ENCODE measurements at places on chromosomes 11 and 22.

DNA sequence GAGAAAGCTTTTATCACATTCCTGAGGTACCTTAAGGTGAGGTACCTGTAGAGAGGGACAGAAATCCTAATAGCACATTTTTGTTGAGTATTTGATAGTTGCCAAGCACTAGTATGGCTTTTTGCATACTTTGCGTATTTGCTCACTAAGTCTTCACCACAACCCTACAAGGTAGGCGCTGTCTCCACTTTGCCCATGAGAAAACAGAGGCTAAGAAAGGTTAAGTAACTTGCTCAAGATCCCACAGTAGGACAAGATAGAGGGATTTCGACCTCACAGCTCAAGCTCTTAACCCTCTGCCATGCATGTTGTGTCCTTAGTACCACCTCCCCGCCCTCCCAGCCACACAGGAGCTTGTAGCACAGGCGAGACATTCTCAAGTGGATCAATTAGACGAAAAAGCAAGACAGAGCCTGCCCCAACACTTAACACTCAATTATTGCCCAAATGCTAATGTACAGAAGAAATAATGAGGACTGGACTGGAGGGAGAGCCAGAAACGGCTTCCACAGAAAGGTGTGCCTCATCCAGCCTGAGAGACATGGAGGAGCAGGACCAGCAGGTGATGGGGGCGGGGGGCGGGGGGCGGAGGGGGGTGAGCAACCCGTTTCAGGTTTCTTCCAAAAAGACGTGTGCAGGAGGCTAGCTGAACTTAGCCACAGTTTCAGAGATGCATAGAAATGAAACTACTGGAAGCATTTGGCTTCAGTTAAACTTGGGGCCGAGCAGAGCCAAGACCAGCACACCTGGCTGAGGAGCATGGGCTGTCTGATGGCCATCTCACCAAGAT is 26.7 kb upstream of the CD44 start:
- DNase-seq: no peak

- no peak for DNase-seq
These were observed 1166.0 kb upstream of the CCDC90B start for GRCh38 chr11:84452211-84452610.

DNA sequence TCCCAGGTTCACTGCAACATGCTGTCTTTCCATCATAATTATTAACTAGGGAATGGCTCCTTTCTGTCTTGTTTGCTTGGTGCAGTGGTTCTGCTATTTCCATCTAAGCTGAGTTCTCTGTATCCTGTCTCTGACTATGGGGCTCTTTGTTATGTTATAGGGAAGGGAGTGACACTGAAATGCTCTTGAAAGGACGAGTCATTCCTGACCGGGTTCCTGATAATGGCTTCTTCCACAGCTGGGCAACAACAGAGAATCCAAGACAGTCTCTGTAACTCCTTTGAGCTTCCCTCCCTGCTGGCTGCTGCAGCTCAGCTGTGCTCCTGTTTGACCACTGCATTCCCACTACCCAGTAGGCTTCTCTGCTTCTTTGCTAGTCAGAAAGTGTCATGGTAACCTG is 24.1 kb downstream of the OR2AT4 start:
- no peak for DNase-seq

DNA sequence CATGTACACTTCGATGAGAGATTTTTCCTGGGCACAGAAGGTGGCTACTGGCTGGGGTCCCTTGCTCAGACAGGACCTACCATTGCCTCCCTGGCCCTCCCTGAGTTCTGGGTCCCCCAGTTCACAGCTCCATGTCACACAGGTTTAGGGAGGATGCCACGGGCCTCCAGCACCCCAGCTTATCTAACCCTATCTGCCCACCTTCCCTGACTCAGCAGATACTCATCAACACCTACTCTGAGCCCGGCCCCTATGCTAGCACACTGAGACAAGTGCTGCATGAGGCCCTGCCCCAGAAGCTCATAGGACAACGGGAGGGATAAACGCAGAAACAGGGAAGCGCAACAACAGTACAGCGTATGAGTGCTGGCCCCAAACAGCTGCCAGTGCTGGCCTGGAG is 9.6 kb downstream of the NAGA start:
- DNase-seq: no peak

DNA sequence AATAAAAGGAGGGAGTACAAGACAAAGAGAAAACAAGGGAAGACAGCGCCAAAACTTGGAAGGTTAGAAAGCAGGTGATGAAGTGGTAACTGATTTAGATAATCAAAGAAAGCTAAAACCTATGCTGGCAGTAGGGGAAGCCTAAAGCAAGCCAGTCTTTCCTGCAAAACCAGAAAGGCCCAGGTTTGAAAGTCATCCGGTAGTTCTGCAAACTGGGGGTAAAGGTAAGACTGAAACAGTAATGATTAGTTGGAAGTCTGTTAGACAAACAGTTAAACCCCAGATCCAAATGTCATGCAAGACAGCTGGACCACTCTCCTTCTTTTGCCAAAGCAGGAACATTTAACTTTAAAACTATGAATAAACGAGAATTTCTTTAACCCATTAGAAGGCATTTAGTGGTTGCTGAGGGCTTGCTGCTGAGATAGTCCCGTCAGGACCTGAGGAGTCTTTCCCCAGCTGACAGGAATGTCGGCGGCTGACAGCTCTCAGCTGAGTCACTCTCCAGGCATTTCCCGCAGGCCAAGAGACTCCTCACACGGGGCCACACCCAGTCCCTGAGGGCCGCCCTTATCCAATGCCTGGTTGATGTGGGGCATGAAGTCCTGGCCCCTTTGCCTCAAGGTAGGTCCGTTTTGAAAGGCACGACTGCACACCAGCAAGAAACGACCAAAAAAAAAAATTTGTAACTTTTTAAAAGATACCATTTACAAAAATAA is 36.3 kb upstream of the CFAP300 start:
- no peak for DNase-seq

DNA sequence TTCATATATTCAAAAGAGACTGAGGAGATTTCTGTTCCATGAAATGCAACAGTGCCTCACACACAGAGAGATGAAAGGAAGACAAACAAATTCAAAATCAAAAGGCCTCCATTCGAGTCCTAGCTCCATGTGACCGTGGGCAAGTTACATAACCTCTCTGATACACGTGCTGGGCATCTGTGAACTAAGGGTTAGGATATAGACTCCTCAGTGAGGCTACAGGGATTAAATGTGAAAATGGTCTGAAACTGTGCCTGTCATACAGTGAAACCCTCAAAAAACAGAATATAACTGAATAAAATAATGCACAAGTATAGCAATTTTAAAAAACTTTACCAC is 111.8 kb upstream of the MTMR2 start:
- DNase-seq: no peak

DNA sequence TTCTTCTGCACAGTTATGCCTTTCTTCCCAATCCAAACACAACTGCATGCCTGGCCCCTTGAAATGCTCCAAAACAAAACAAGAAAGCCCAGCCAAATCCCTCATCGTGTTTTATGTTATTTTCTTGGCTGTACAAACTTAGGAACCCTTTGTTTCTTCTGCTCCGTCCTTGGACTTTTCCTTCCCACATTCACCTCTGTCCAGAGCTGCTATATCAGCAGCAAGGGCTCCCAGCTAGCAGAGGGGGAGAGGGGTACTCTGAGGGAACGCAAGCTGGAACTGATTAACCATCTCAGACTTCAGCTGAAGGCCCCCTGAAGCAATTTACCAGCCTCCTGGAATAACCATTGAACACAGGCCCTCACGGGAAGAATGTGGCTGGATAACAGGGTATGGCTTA is 214.7 kb downstream of the TENM4 start:
- no peak for DNase-seq

- DNase-seq: no peak
These were observed 81.3 kb upstream of the LINC01488 start for GRCh38 chr11:69400140-69400539.

GRCh38 chr22:24706054-24706453 is 68.5 kb downstream of the PIWIL3 start:
- no peak for DNase-seq

GRCh38 chr11:119169282-119169719 is 776 bp downstream of the NLRX1 start:
- peak; percentile 62 for DNase-seq

DNA sequence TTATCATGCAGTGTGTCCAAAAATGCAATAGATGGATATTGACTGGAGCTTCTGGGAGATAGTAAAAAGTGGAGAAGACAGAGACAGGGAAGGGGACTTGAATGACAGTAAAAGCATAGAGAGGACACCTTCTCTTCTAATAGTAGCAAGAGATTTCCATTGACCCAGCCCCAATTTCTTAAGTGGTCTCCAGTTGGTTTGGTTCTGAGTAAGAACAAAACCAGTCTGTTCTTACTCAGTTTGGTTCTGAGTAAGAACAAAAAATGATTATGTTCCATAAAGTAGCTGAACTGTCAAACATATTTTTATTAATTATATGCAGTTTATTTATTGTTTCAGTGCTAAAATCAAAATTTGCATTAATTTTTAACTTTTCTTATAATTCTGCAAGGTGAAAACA is 316.8 kb upstream of the MPPED2 start:
- DNase-seq: no peak

DNA sequence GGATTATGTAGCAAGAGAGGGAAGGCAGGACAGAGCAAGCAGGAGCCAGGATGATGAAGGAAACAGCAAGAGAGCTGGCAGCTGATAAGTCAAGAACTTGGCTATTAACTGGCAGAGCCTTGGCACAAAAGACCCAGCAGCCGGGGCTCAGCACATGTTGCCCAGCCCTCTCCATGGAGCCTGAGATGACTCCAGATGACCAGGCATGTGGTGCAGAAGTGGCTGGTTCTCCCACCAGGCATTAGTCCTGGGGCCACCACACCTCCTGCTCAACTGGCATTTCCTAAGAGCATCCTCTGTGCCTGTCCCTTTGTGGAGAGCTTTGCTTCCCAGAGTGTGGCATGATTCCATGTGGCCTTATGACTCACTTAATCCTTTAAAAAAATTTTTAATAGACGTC is 522.6 kb downstream of the MN1 start:
- DNase-seq: no peak

- DNase-seq: peak; percentile 52
These were observed 16.2 kb downstream of the CAPN5 start for GRCh38 chr11:77082838-77083565.

DNA sequence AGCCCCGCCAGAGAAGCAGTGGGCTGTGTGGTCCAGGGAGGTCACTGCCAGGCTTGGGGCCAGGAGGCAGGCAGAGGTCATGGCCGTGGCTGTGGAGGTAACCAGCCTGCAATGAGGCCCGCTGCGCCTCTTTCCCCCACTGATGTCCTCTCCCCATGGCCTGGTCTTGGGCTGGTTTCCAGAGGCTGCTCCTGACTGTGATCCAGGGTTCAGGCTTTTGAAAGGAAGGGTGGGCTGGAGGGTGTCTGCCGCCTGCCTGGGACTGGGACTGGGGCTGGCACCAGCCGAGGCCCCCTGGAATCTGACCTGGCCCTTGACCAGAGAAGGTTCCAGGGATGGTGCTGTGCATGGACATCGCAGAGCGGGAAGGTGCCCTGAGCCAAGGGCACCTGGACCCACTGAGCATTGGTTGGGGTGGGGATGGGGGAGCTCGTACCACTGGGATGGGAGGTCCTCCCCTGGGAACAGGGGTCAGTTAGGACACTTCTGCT is 59.6 kb upstream of the THY1 start:
- DNase-seq: no peak

- no peak for DNase-seq
These were observed 30.3 kb upstream of the NAP1L4 start for GRCh38 chr11:3022300-3022967.

DNA sequence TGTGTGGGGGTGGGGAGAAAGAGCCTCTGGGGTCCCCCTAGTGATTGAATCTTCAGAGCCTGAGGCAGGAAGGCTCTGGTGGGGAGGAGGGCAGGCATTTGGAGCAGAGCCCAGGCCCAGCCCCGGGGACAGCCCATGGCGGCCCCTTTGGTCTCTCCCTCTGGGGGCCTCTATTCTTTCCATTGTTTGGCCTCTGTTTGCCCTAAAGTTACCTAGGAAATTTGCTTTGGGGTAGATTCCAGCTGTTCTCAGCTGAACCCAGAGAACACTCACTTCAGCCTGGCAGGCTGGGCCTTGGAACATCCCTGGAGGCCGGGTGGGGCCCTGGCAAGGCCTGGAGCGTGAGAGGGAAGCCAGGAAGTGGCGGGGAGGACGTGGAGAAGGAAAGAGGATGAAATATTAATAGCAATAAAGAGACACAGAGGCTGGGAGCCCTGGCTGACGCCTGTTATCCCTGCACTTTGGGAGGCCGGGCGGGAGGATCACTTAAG is 22.9 kb upstream of the A4GALT start:
- no peak for DNase-seq

DNA sequence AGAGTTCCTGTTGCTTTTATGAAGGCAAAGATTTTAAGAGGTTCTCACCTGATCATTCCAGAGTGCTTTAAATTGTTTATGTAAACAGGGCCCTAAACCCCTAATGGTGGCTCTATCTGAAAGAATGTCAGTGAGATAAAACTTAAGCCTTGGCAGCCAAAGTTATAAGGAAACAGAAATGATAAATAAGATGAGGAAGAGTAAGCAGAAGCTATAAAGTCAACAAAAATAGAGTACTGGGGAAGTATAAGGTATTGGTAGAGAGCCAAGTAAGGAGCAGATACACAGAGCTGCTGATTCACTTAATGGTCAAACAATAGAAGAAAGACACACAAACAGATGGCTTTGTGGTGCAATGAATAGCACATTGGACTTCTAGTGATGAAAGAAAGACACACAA is 37.9 kb downstream of the TMPRSS5 start:
- no peak for DNase-seq

DNA sequence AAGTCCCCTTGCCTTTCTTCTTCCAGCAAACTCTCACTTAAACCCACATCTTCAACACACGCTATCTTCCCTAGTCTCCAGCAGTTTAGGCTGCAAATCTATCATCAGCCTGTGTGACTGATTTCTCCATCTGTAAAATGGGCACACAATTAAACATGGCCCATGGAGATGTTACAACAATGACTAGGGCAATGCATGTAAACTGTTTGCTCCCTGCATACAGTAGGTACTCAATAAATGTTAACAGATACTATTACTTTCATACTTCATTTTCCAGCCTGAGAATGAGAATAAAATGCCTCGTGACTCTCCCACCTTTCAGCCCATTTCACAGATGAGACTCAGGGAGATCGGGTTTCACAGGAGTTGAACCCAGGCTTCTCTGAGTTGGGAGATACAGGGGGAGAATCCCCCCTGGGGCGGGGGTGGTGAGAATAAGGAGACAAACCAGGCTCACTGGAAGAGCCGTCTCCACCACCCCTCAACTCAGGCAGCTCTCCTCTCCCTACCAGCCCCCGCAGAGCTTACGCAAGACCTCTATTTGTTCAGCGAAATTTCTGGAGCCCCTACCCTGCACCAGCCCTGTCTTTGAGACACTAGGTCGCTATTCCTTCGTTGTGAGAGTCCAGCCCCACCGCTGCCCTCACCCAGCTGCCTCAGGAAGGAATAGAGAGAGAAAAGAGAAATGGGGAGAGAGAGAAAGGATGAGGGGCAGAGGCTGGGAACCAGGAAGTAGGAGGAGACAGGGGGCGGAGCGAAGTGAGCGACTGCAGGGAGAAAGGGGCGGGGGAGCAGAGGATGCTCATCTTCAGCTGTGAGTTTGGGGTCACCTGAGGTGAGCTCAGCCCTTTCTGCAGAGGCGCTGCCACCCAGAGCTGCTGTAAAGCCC is 42.1 kb upstream of the KLHL35 start:
- DNase-seq: peak; percentile 76

All from stimulated activated naive CD8-positive, alpha-beta T cell treated with anti-CD3 and anti-CD28 coated beads, Interleukin-15, Interleukin-2, amounts not matched to agents 100 U/mL and 50 U/mL, for 24 hours (primary cell).